ENCODE measurements at places on chromosomes 6 and 20.

DNA sequence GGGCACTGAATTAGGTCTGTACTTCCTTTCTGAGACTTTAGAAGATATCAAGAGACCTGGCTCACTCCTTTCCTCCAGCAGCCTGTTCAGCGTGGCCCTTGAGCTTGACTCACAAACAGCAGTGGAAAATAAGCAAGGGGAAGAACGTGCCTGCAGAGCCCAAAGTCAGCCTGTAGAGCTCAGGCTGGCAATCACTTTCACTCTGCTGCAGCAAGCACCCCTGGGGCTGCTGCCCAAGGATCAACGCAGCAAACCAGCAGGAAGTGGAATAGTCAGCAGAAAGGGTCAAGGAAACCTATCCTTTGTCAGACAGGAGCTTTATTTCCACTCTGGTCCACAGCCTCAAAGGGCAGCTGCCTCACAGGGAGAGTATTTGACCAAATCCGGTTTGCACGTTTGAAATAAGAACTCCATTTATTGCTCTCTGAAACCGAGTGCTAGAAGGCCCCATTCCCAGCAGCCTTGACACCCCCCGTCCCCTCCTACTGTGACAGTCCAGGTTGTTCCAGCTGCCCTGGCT is 77.4 kb downstream of the PRDM1 start:
- peak; percentile 92 for DNase-seq

- peak; percentile 36 for DNase-seq
Measured at GRCh38 chr6:163457637-163458561, 43.4 kb downstream of the QKI start.

DNA sequence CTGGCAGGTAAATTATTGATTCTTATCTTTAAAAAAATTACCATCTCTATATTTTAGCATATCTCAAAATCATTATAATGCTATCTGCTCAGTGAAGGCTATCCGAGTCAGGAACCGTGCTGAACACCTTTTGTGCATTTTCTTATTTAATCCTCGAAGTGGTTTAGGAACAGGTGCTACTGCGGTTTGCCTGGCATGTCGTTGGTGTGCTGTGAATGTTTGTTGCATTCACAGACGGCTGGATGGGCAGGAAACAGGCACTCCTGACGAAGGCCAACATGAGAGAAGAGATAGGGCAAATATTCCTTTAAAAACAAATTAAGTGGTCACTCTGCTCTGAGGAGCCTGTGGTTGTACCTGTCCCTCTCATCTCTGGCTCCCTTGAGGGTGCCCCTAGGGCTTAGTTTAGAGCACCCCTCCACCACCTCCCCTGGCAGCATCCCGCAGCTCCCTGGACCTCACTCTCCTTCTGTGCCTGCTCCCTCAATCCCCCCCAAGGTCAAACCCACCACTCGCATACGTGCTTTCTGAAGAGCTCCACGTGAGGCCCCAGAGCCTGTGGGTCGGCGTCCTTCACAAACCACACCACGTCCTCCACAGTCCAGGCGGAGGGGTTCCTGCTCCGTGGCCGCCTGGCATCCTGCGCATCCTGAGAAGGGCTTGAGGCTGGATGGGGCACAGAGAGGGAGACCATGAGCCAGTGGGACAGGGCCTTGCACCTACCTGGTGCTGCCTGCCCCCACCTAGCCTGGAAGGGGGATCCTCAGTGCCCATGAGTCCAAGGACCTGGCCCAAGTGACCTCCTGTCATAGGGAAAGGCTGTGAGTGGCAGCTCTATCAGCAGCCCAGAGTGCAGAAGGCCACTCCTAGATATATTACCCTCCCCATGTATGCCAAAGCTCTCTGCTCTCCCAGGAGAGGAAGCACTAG is 116.5 kb downstream of the SCML4 start:
- no peak for DNase-seq

- no peak for DNase-seq
Measured at GRCh38 chr20:63005862-63006539, 763 bp downstream of the BHLHE23 start.

DNA sequence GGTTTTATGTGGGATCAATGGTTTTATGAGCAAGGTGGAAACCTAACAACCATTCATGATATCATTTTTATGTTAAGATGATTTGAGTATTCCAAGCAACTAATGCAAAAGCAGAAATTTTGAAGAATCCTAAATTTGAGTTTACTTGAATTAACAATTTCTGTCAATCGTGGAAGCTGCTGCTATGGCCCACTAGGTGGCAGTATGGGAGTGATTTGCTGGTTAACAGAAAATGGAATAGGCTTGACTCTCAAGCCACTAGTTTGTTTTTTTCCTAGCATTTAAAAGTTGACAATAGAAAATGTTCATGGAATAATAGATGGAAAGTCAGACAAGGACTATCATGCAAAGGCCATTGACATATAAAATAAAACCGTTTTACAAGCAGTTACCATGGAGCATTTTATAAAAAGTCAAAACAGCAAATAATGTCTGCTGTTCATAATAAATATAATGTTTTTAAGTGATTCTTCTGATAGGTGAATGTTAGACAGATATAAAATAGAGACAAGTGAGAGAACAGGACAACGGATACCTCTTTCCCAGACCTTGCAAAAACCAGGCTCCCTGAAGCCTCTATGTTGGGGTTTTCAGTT is 43.0 kb upstream of the TMEM200A start:
- DNase-seq, result no peak

DNA sequence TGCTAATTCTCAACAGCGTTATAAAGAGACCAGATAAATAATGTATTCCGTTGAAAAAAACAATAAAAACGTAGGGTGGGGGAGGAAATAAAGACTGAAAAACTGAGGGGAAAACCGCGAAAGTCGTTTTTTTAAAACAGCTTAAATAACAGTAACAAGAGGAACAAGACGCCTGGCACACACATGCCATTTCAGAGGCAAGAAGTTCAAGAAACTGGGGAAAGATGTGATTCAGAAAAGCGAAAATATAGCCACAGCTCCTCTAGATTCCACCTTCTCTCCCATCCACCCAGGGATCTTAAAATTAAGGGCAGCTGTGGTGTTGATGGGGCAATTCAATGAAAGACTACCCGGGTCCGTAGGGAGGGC is 1.3 kb downstream of the EPB41L2 start:
- DNase-seq, result no peak

DNA sequence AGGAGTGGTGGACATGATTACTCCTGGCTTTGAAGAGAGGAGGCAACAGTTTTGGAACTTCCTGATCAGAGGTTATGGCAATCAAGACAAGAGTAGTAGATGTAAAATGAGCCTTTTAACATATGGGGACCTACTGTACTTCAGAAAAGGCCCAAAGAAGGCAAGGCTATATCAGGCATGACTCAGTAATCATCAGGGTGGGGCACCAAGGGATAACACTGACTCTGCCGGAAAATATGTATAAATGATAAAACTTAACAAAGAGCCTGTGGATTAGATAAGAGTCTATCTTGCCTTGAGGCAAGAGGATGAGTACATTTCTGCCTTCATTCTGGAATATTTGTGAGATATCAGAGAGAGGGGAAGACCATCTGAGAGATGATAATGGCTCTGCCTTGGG is 1389.9 kb upstream of the MAP3K7 start:
- DNase-seq, result no peak

DNA sequence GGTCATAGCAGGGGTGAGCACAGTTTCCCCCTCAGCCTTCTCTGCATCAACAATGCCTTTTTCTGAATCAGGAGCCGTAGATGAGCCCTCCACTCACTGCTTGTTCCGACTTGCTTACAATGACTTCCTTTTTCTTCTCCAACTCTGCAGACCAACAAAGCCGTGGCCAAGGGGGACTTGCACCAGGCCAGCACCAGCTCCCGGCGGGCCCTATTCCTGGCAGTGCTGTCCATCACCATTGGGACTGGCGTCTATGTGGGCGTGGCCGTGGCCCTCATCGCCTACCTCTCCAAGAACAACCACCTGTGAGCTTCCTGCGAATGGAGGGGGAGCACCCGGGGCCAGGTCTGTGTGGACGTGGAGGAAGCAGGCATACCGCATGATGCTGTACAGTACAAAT is 195.8 kb downstream of the SYNDIG1 start:
- no peak for DNase-seq

DNA sequence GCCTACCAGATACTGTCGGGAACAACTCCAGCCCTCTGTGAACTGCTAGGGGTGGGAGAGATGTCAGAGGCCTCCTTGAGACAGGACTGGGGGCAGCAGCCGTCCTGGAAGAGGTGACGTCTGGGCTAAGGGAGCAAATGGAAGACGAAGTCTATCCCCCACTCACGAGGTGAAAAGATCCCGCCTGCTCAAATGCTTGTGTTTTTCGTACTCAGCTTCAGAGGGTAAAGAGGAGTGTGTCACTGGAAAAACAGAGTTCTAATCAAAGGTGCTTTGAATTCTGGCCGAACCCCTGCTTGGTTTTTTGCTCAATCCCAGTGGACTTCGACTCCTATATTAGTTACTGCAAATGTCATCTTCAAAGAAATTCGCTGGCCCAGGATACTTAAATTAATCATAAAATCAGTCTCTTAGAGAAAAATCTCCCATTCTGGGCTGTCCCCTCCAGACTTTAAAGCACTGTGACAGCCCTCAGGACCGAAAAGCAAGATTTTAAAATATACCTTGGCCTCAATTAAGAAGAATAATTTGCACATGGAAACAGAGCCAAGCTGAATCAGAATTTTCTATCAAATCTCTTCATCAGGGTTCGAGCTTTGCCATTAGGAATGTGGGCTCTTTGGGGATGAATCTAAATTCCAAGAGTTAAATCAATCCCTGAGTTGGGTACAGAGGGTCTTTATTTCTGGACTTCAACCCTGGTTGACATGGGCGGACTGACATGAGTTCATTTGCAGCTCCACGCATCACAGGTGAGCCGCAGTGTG is 61.8 kb upstream of the AFDN start:
- DNase-seq, result no peak

DNA sequence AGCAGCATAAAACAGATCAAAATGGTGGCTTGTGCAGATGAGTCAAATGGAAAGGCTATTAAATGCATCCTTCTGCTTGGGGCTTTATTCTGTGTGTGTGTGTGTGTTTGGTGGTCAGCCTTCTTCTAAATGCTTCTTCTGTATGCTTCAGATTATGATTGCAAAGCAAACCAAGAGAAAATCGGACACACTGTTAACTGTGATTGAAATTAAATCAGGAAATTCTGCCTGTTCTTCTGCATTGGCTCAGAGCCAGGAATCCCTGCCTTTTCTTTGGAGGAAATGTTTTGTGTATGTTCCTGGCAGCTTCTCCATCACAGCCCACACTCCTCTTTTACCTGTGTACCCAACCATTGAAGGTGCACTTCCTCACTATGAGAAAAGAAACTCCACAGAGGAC is 22.3 kb upstream of the PDE10A start:
- no peak for DNase-seq
